ENCODE measurements at places on chromosomes 7 and 10. TPM values are rescaled to one million over a fixed set of nuclear protein-coding genes. Genes with fewer than 3 reads are reported as not detected.

ADRB1 gene
- total RNA-seq, result not detected

TACC2 gene
- 65.9 TPM for total RNA-seq

ACHE gene
- total RNA-seq, result 3.8 TPM

IL2RA gene
- total RNA-seq, result 1.1 TPM

AKR1C8 gene
- total RNA-seq, result not detected

ERVW-1 gene
- not detected for total RNA-seq

GRCh38 chr10:94193466-94193924, 169.2 kb downstream of the NOC3L start:
- no peak for DNase-seq
- H3K27ac ChIP-seq, result peak overlapping the region; percentile 60
- H3K36me3 ChIP-seq, result no peaks in the 10 kb centered on the region
- H3K4me3 ChIP-seq, result no peak overlapping the region
- H3K4me1 ChIP-seq, result no peaks in the 10 kb centered on the region

DNA sequence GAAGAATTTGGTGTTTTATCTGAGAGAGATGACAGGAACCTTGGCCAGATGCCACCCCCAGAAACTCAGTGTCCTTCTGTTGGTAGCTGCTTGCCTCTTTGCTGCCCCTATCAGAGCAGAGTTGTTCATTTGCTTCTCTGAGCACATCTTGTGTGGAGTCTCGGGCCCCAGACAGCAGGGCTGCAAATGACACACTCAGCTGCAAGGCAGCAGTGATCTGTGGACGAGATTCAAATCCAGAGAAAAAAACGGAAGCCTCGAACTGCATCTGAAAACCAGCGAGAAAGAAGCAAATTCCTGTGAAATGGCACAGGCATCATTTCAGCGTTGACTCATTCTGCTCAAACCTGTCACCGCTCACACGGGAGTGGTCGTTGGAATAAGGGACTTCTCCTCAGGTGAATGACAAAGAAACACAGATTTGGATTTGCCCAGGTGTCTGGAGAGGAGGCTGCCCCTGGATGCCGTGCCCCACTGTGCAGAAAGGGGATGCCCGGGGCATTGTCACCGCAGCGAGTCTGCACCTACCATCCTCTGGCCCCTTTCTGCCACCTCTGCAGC, 144.7 kb downstream of the PFKFB3 start:
- H3K27me3 ChIP-seq, result no peaks in the 10 kb centered on the region
- H3K4me3 ChIP-seq, result no peak overlapping the region
- no peak for DNase-seq
- H3K36me3 ChIP-seq, result no peaks in the 10 kb centered on the region
- peak overlapping the region; percentile 7 for H3K27ac ChIP-seq
- H3K4me1 ChIP-seq, result no peaks in the 10 kb centered on the region

GRCh38 chr7:82162289-82162688, 281.3 kb downstream of the CACNA2D1 start:
- no peaks in the 10 kb centered on the region for H3K4me1 ChIP-seq
- H3K27me3 ChIP-seq, result no peaks in the 10 kb centered on the region
- no peak for DNase-seq
- no peak overlapping the region for H3K27ac ChIP-seq
- H3K36me3 ChIP-seq, result no peaks in the 10 kb centered on the region

GRCh38 chr10:116984202-116984990, 20.6 kb downstream of the SHTN1 start:
- H3K36me3 ChIP-seq, result no peaks in the 10 kb centered on the region
- DNase-seq, result no peak
- no peak overlapping the region for H3K27ac ChIP-seq
- no peak overlapping the region for H3K4me3 ChIP-seq
- H3K27me3 ChIP-seq, result no peaks in the 10 kb centered on the region
- peaks cover 3% of the 10 kb centered on the region for H3K4me1 ChIP-seq

DNA sequence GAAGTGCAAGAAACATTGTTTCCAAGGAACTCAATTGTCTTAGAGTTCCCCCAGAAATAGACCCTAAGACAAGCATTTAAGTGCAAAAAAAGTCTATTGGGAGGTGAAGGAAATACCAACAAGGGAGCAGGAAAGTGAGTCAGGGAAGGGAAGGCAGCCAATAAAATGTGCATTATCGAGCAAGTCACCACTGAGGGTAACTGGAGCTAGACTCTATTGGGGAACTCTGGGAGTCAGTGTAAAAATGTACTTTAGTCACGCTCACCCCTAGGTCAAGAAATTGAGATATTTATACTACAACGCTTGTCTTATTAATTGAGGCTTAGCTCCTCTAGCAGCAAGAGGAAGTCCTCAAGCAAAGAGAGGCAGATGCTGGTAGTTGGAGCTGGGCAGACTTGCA, 137.7 kb downstream of the RTKN2 start:
- H3K4me1 ChIP-seq, result no peaks in the 10 kb centered on the region
- DNase-seq, result no peak
- no peak overlapping the region for H3K4me3 ChIP-seq
- H3K27me3 ChIP-seq, result no peaks in the 10 kb centered on the region
- H3K27ac ChIP-seq, result no peak overlapping the region

DNA sequence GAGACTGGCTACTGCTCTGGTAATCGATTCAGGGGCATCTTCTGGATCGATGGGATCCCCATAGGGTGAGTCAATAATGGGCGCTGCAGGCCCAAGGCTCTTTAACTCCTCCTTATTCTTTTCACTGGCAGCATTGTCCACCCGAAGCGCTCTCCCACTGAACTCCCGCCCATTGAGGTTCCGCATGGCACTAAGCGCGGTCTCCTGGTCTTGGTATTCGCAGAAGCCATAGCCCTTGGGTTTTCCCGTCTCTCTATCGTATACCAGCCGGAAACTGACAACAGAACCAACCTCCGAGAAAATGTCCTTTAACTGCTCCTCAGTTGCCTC, 285 bp downstream of the CSTF2T start:
- H3K4me1 ChIP-seq, result peaks cover 36% of the 10 kb centered on the region
- H3K27ac ChIP-seq, result peak overlapping the region; percentile 96
- H3K4me3 ChIP-seq, result peak overlapping the region; percentile 62
- no peak for DNase-seq

All from transverse colon (tissue), 4 donors.